ENCODE measurements at places on chromosomes 7 and 10.
A peak's percentile ranks its signal among the peaks of the same experiment; 100 is the strongest.

GRCh38 chr10:82866424-82867020, 991.5 kb downstream of the NRG3 start:
- no peak for DNase-seq

DNA sequence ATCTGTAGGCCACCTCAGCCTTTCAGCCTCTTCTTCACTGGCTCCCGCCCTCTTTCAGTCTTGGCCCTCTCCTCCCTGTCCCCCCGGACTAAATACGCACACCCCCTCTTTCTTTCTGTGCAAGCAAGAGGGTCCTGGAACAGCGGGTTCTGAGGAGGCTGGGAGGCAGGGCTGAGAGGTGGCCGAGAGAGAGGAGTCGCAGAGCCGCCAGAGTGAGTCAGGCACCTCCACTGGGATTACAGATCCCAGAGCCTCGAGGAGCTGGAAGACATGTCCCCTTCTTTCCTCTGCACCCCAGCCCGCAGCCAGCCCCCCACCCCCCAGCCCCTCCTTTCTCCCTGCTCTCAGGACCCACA, 182 bp downstream of the CCDC136 start:
- DNase-seq = peak; percentile 63

DNA sequence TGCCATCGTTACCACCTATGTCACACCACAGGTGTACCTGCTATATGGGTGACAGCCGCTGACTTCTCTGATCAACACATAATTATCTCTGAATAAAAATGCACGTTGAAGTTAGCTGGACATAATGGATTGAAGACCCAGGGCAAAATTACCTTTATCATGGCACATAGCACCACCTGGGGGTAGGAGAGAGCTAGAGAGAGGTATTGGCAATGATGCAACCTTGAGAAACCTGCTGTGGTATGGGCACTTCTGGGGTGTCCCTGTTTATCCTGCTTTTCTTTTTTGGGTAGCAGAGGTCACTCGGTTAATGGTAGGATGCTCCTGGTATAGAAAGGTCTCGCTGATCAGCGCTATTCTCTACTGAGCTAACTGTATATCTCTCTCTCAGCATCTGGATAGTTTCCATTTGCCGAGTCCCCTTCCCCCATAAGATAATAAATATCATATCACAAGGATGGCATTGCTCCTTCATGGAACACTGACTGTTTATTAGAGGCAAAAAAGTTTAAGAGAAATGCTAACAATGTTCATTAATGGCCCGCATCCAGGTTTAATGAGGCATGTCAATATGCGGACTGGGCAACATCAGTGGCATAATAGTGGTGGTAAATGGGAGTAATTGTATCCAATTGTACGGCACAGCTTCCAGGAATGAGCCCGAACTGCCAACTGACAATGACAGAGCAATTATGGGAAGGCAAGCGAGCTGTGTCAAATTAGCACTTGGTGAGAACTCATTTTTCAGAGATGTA, 323.1 kb downstream of the TFEC start:
- DNase-seq = peak; percentile 39

- DNase-seq = peak; percentile 67
Measured at GRCh38 chr10:36023939-36024338, 381.8 kb upstream of the FZD8 start.

- DNase-seq = no peak
Measured at GRCh38 chr7:150748376-150748775, 11.2 kb downstream of the GIMAP5 start.

DNA sequence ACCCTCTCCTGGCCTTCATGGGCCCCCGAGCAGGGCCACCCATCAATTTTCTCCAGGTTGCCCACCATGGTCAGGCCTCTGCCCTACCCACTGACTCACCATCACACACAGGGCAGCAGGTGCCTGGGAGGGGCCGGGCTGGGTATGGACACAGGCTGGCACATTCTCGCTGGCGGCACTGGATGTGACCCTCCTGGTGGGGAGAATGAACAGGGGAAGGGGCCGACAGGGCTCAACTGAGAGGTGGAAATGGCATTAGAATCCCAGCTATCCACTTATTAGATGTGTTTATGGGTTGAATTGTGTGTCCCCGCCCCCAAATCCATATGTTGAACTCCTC, 16.4 kb downstream of the KCP start:
- no peak for DNase-seq

- DNase-seq = no peak
Measured at GRCh38 chr7:95737828-95738505, 34.4 kb upstream of the DYNC1I1 start.

GRCh38 chr7:139035586-139036353, at the start of gene ZC3HAV1L:
Gene ZC3HAV1L, minus strand, starts transcription at chr7:139036042. Its CDS starts 25 bp downstream, at chr7:139036017.
- DNase-seq = peak; percentile 72

- peak; percentile 59 for DNase-seq
Measured at GRCh38 chr7:3309140-3309539, 8.1 kb downstream of the SDK1 start.

- DNase-seq = no peak
Measured at GRCh38 chr10:106189292-106189691, 975.2 kb downstream of the SORCS1 start.

DNA sequence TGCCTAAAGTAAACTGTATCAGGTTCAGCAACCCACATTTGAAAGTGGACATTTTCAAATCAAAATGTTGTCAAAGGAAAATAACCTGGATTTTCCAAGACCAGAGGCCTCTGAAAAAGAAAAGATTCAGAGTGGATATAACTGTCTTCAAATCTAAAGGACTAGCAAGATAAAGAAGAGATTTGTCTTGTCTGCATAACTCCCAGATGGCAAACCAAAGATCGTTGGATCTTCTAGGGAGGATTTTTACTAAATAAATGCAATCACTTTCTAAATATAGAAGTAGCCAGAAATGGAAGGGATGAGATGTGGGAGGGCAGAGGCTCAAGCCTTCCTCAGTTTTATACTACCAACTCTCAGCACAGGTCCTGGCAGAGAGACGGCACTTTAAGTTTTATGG, 39.0 kb downstream of the CABCOCO1 start:
- DNase-seq = no peak

DNA sequence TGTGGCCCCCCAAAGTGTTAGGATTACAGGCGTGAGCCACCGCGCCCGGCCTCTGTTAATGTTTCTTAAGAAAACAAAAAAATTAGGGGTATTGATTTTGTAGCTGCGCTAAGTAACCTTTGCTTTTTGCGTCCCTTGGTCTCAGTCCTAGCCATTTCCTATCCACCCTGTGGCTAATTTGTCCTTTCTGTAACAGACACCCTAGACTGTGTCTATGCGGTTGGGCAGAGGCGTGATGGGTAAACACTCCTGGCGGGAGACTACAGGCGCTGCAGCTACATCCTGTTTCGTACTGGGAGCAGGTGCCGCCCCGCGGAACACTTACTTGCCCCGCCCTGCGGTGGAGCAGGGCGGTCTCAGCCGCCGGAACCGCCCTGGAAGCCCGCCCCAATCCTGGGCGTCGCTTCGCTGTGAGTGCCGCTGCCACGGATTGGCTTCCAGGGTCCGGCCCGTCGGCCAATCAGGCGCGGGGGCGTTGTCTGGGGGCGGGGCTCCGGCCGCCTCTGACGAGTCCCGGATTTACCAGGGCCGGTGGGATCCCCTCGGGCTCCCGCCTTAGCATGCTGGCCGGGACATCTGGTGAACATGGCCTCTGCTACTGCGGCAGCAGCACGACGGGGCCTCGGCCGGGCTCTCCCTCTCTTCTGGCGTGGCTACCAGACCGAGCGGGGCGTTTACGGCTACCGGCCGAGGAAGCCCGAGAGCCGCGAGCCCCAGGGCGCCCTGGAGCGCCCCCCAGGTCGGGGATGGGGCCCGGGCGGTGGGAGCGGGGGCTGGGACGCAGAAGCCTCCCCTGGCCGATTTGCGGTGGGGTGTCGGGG, at the start of gene DHTKD1:
DHTKD1 (plus strand) TSS at position 506 of the 821 bp plus-strand sequence; CDS start at position 586, 80 bp downstream.
- peak; percentile 97 for DNase-seq

DNA sequence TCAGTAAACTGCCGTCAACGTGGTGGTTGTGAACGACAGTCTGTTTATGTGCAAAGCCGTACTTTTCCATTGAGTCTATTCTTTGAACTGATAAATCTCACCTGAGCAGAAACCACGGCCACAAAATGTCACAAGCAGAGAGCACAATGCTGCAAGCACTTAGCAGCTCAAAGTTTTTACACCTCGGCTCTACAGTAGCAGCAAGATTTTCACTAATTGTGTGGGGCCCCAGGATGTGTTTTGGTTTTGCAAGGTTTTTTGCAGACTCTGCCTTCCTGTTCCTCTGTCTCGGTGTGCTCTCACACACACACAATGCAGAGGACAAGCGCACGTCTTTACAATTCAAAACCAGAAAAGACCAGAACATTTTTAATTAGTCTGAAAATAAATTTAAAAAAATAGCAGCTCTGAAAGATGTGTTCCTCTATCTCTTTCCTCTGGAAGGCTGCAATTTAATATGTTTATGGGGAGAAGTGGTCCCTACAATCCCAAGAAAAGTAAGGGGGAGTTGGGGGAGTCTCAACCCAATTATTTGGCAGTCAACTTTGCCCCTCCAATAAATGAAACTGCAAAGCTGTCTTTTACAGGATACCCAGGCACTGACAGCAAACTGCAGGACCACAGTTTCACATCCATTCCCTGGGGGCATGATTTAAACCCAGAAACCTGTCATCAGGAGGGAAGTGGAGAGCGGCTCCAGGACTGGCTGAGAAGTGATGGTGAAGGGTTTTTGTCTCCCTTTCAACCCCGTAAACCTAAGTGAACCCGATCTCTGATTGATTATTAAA, 73.8 kb upstream of the SFMBT2 start:
- DNase-seq = no peak

DNA sequence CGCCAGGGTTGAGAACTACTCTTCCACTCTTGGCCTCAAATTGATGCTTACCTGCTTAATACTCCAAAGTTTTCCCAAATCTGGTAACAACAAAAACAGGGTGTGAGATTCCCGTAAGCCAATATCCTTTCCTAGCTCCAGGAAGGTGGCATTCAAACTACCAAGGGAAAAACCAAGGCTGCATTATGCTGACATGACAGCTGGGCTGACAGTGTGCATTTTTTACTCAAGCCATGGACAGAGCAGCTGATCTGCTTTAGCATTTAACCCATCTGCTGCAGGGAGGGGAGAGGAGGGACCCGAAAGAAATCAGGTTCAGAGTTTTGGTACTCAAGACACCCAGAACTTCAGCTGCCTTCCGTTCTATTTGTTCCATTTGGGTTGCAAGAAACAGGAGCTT, 49.8 kb upstream of the RAPGEF5 start:
- no peak for DNase-seq

GRCh38 chr10:6283655-6284054, 80.9 kb downstream of the PFKFB3 start:
- no peak for DNase-seq

DNA sequence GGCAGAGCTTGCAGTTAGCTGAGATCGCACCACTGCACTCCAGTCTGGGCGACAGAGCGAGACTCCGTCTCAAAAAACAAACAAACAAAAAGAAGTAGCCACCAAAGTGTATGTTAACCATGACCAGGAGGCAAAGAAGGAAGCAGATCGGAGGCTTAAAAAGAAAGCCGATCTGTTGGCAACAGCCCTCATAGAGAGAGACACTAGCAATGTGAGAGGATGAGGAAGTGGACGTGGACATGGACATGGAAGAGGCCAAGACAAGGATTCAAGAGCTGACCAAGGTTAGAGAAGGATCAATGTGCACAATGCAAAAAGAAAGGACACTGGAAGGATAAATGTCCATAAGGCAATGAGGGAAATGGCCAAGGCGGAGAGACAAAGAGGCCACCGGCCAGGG, 14.9 kb upstream of the ADCK2 start:
- no peak for DNase-seq

DNA sequence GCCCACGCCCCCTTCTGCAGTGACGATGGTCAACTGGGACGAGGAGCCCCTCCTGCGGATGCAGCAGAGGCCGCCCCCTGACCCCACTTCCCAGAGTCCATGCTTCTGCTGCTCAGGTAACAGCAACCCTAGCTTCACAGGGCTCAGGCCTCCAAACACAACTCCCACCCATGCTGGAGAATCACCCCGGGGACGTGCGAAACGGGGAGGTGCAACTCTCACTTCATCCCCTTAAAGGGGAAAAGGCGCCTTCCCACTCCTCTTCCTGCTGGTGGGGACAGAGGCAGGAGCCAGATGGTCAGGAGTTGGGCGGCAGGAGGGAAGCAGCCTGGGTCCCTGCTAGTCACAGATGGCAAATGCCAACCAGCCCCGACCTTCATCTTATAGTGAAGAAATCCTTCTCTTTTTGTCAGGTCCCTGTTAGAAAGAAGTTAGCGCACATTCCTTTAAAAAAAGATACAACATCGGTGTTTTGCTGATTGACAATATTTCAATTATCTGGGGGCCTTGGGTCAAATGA, 155.4 kb downstream of the DIP2C start:
- DNase-seq = no peak

DNA sequence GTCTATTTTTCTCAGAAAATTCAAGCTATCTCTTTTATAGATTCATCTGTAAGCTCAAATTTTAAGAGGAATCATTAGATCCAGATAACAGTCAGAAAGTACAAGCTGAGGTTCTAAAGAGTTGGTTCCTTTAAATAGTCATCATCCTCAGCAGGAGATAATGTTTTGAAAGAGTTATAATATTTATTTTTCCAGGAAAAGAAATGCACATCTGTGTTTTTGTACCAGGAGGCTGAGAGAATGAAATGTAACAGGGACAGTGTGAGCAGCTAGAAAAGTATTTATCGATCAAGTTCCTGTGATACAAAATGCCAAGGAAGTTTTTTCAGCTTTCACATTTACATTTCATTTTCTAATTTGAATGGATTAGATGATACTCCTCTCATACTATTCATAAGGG, 120.2 kb upstream of the LRRTM3 start:
- no peak for DNase-seq

DNA sequence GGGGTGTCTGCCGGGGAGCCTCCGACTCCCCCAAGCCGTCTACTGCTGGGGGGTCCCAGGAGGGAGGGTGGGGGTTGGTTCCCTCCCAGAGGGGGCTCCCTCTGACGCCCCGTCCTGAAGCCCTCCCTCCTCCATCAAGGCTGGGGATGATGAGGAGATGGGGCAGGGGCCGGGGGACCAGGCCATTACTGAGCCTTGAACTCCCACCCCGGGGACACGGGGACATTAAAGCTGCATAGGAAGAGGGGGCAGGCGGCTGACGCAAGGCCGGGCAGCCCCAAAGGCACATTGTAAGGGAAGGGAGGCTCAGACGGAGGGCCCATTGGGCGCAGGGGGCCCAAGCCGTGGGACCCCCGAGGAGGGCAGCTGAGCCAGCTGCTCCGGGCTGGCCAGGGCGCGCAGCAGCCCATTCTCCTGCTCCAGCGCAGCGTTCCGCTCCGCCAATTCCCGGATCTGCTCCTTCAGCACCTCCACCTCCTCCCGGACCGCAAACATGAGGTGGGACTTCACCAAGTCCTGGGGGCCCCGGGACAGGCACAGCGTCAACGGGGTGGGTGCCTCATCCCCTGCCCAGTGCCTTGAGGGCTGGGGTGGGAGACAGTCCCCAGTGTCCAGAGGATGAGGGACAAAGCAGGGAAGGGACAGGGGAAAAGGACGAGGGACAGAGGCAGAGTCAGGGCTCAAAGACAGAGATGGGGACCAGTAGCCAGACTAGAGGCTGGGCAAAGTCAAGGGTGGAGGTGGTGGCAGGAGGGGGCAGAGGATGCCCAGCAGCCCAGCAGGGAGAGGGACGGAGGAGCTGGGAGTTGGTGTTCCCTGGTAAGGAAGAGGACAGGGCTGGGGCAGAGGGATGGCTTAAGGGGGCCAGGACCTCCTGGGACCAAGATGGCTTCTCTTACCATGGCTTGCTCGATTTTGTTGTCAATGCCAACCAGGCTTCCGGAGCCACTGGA, 2.9 kb upstream of the SPACDR start:
- no peak for DNase-seq
